Cortex of kidney (tissue), 1 donor: ENCODE measurements at places on chromosomes 1 and 21.

GRCh38 chr21:37555672-37556261, 189.2 kb downstream of the DYRK1A start:
- no peak for DNase-seq

- DNase-seq: no peak
Measured at GRCh38 chr1:230510496-230510895, 84.4 kb upstream of the PGBD5 start.

GRCh38 chr21:41269535-41269934, 47.1 kb upstream of the FAM3B start:
- DNase-seq: no peak

GRCh38 chr1:169753549-169753948, 19.7 kb upstream of the SELE start:
- DNase-seq: no peak

- DNase-seq: no peak
Measured at GRCh38 chr1:101167891-101168290, 68.9 kb upstream of the S1PR1 start.

GRCh38 chr1:5793516-5793915, 198.7 kb downstream of the NPHP4 start:
- DNase-seq: no peak

GRCh38 chr21:22224261-22224660, 1226.1 kb downstream of the NCAM2 start:
- no peak for DNase-seq
